WTC11 (cell line): ENCODE measurements at places on chromosomes 7 and 10. TPM values are rescaled to one million over a fixed set of nuclear protein-coding genes. Genes with fewer than 3 reads are reported as not detected.

Gene C10orf143
- 1.4 to 1.9 TPM (median 1.6 TPM) in 3 replicates for total RNA-seq

Gene VGF
- 5.2 to 6.4 TPM (median 5.6 TPM) in 3 replicates for total RNA-seq

Gene NAT16
- 0.32 to 0.62 TPM (median 0.39 TPM) in 3 replicates for total RNA-seq

Gene TRPV5
- total RNA-seq = not detected in 3 replicates

Gene C10orf105
- total RNA-seq = 0.48 to 0.99 TPM (median 0.85 TPM) in 3 replicates

Gene COX15
- 39.9 to 41.4 TPM (median 40.4 TPM) in 3 replicates for total RNA-seq
